SJSA1 (cell line): ENCODE measurements at places on chromosomes 5 and 9. TPM values are rescaled to one million over a fixed set of nuclear protein-coding genes. Genes with fewer than 3 reads are reported as not detected.

GRCh38 chr9:37466037-37466709 lies 923 bp upstream of the ZBTB5 start:
- H3K27ac ChIP-seq = peak overlapping the region; percentile 77
- no peaks in the 10 kb centered on the region for H3K27me3 ChIP-seq
- DNase-seq = no peak
- H3K4me3 ChIP-seq = peak overlapping the region; percentile 94
- peaks cover 5% of the 10 kb centered on the region; the same call in 1 of the 2 replicates for H3K36me3 ChIP-seq

DNA sequence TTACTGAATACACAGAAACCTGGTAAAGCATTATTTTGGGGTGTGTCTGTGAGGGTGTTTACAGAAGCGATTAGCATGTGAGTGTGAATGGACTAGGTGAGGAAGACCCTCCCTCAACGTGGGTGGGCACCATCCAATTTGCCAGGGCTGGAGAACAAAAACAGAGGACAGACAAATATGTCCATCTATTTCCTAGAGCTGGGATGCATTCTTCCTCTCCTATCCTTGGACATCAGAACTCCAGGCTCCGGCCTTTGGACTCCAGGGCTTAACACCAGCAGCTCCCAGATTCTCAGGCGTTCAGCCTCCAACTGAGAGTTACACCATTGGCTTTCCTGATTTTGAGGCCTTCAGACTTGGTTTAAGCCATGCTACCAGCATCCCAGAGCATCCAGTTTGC lies 65.8 kb upstream of the CHD1 start:
- H3K4me1 ChIP-seq = peaks cover 6% of the 10 kb centered on the region; the same call in 1 of the 2 replicates
- no peaks in the 10 kb centered on the region for H3K27me3 ChIP-seq
- DNase-seq = no peak

PTGER4 gene
- total RNA-seq = 22.5 and 27.6 TPM in 2 replicates

SERINC5 gene
- 3.0 and 7.0 TPM in 2 replicates for total RNA-seq
